ENCODE measurements at places on chromosomes 4 and X.
A peak's percentile ranks its signal among the peaks of the same experiment; 100 is the strongest.

DNA sequence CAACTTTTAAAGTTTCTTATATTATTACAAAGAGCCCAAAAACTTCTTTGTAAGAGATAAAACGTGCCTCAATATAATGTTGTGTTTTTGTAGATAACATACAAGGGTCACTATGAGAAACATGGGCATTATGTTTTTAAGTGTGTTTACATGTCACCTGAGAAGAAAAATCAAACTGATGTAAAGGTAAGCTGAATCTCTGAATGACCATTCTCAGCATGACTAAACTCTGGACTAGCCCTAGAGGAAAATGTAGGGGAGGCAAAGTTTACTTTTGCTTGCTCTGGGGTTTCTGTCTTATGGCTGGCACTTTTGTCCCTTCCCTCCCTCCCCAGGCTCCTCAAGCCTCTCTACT is 6.8 kb downstream of the MEPE start:
- DNase-seq, result no peak

GRCh38 chr4:8656711-8657380 is 64.3 kb downstream of the CPZ start:
- no peak for DNase-seq

DNA sequence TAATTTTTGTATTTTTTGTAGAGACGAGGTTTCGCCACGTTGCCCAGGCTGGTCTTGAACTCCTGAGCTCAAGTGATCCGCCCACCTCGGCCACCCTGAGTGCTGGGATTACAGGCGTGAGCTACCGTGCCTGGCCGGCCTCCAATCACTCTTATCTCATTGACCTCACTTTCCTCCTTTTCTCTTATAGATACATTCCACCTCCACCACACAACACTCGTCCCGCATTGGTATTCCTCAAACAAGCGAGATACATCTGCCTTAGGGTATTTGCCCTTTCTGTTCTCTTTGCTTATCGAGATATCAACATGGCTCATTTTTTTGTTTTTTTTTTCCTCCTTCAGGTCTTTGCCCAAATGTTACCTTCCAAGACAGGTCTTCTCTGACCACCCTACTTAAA is 1.8 kb upstream of the PRPS1 start:
- no peak for DNase-seq

DNA sequence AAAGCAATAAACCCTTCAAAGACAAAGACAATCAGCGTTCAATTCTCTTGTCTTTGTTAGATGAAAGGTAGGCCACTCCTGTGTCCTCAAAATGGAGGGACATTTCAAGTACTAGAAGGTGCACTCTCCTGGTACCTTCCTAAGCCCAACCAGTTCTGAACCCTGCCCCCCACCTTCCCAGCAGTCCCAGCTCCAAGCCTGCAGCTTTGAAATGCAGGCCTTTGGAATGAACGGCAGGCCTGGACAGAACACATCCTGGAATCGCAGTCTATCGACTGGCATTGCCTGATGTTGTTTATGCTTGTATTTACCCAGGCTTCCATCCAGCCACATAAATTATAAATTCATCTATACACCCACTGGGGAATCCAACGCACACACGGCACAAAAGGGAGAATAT is 47.4 kb downstream of the RASGEF1B start:
- DNase-seq, result no peak

DNA sequence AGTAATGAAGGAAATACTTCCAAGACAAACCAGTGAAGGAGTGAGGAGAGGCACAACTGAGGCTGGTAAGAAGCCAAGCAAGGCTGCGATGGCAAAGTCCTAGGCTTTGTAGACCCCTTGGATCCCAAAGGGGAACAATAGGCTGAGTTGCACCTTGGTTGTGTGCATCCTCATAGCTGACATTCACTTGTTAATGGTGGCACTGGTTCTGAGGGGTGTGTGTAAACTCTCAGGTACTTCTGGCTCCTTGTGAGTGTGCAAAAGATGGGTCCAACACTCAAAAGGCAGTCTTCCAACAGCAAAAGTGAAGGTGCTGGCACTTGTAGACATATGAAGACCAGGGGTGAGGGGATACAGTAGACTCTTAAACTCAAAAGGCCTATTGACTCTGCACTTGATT is 60.5 kb downstream of the CCNG2 start:
- DNase-seq, result no peak

GRCh38 chrX:20325786-20326388 is 59.2 kb upstream of the RPS6KA3 start:
- DNase-seq, result no peak

DNA sequence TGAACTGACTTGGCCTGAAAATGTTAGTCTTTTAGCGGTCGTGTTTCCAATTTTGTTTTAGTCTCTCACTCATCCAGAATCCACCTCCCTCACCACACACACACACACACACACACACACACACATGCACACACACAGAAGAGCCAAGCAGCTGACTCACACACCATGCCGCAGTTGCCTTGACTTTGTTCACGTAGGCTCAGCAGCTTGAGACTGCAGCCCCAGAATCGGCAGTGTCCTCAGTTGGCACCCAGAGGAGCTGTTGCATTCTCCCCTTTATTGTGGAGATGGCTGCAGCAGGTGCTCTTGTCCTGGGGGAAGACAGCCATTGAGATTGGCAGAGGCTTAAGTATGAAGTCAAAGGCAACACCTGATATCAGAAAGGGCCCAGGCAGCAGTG is 20.9 kb upstream of the XPNPEP2 start:
- no peak for DNase-seq

GRCh38 chrX:39427492-39427891 is 626.2 kb downstream of the MID1IP1 start:
- DNase-seq, result no peak

- DNase-seq, result no peak
Measured at GRCh38 chr4:113050837-113051236, 1.4 kb downstream of the ANK2 start.

DNA sequence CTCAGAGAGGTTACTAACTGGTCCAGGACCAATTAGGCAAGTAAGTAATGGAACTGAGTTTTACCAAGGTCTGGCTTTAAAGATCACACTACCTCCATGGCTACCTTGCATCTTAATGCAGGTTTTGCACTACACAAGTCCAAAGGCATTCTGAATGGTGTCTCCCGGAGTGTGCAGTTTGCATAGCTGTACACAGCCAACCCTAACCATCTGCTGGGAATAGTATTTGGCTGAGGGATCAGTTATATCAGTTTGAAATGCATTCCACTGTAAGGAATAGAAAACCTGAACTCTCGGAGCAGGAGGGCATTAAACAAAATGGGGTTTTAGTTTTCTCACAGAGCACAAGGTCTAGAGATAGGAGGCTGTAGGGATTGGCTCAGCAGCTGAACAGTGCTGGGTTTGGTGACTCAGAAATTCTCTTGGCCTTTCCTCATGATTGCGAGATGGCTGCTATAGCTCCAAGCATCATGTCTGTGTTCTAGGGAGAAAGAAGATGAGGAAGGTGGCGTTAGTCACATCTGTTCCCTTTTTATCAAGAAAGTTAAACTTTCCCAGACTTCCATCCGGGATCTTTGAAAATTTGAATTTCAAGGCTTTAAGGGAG is 177.1 kb downstream of the NHS start:
- no peak for DNase-seq

- no peak for DNase-seq
Measured at GRCh38 chrX:106247162-106247561, 79.1 kb downstream of the PWWP3B start.

DNA sequence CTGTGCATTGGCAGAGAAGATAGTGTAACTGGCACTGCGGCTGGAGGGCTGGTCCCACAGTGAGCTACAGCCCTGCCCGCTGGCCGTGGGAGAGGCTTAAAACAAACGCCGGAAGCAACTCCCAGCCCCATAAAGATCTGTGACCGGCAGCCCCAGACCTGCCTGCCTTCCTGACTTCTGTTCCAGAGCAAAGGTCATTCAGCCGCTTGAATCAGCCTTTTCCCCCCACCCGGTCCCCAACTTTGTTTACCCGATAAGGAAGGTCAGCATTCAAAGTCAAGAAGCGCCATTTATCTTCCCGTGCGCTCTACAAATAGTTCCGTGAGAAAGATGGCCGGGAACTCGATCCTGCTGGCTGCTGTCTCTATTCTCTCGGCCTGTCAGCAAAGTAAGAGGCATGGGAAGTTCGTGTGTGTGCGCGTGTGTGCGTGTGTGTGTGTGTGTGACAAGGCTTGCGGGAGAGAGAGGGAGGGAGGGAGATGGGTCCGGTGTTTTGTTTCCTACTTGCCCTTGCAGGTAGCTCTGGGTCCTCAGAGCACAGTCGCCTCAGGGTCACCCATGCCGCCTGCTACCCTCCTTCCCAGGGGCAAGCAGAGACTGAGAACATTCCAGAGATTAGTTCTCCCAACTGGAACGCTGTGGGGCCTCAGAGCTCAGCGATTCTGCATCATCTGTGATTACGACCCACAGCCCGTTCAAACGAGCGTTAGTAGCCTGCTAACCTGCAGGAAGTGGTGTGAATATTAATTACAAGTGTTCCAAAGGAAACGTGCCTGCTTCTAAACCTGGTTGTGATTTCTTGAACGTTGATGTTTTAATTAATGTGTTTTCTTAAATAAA is at the start of gene MGST2:
MGST2 (plus strand) TSS at position 130 of the 840 bp plus-strand sequence; CDS start at position 331, 201 bp downstream.
- DNase-seq, result peak; percentile 27

DNA sequence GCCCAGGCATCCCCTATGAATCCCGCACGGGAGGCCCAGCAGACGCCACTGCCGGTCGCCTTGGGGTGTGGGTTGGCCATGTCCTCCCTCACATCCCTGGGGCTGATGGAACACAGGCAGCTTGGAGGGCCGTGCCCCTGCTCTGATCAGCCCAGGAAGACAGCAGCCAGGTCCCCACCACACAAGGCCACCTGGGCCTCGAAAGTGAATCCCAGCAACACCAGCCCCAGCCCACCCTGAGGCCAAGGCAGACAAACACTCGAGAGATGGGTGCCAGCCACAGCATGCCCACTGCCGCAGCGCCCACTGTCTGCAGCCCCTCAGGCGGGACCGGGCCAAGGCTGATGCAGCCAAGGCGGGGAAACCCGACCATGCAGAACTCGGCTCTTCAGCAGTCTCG is 85.5 kb downstream of the HMX1 start:
- DNase-seq, result no peak

- no peak for DNase-seq
Measured at GRCh38 chr4:139776235-139776634, 110.6 kb downstream of the MGST2 start.

GRCh38 chr4:119697887-119698393 is 69.3 kb upstream of the PDE5A start:
- DNase-seq, result no peak

DNA sequence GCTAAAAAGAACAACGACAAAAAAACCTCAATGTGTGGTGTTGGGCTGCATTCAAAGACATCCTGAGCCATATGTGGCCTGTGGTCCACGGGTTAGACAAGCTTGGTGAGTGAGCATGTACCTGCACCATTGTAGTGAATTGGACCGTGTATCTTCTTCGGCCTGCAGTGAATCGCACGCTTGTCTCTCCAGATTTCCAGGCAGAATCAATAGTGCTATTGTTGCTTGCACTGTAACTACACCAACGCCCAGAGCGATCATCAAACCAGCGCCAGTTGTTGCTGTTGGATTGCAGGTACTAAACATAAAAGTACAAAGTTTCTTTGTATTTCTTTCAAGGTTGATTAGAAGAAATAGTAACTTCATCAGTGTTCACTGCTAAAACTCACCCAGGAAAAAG is 101.6 kb downstream of the HUWE1 start:
- DNase-seq, result no peak

- no peak for DNase-seq
Measured at GRCh38 chr4:109046471-109047201, 255.8 kb downstream of the COL25A1 start.

DNA sequence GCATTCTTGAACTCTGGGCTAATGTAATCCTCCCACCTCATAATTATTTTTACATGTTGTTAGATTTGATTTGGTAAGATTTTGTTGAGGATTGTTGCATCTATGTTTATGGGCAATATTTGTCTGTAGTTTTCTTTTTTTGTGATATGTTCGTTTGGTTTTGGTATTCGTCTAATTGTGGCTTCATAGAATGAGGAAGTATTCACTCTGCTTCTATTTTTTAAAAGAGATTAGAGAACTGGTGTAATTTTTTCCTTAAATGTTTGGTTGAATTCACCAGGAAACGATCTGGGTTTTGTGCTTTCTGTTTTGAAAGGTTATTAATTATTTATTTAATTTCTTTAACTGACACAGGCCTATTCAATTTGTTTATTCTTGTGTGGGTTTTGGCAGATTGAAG is 161.2 kb upstream of the NUDT6 start:
- no peak for DNase-seq

GRCh38 chr4:18075823-18076433 is 54.4 kb upstream of the LCORL start:
- peak; percentile 24 for DNase-seq

DNA sequence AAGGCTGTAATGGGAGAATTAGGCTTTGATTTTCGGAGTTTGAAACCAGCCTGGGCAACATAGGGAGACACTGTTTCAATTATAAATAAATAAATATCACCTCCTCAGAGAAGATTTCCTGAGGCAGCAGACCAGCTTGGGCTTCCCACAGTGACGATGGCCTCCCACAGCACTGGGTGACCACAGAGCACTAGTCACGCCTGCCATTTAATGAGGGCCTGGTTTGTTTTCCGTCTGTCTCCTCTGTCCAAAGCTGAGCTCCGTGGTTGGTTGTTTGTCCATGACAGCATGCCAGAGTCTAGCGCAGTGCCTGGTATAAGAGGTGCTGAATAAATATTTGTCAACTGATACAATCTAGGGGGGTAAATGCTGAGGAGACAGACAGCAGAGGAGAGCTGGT is 10.4 kb upstream of the PDGFRA start:
- DNase-seq, result no peak
